Suprapubic skin (tissue), 4 donors: ENCODE measurements at places on chromosomes 4 and X. TPM values are rescaled to one million over a fixed set of nuclear protein-coding genes. Genes with fewer than 3 reads are reported as not detected.

The PDLIM3 gene
- total RNA-seq, result 31.4 TPM

GRCh38 chr4:79935274-79935673, 137.8 kb downstream of the ANTXR2 start:
- no peak for DNase-seq

GRCh38 chr4:98946359-98946758, 17.4 kb upstream of the EIF4E start:
- no peak for DNase-seq

GRCh38 chr4:185054886-185055285, 36.6 kb downstream of the HELT start:
- DNase-seq, result no peak

- no peak for DNase-seq
Observed at GRCh38 chr4:142339053-142339452, 507.0 kb downstream of the INPP4B start.

GRCh38 chr4:30720661-30721184, 554 bp downstream of the PCDH7 start:
- DNase-seq, result peak; percentile 81

The CNGA1 gene
- 2.2 TPM for total RNA-seq

The PPP1R2C gene
- total RNA-seq, result not detected

DNA sequence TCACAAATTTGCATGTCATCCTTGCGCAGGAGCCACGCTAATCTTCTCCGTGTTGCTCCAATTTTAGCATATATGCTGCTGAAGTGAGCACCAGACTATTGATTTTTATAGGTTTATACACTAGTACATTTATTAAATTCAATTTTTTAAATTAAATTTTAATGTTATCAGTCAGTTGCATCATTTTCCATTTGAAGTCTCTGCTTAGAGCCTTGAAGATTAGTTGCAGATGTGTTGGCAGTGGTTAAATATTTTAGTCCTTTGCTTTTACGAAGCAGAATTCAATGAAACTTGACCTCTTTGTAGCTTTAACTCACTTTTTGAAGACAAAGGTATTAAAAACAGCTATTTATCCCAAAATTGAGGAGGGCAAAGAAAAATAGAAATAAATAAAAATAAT, 16.5 kb downstream of the TRAPPC11 start:
- no peak for DNase-seq

- no peak for DNase-seq
Observed at GRCh38 chrX:65744965-65745364, 77.5 kb downstream of the MSN start.

DNA sequence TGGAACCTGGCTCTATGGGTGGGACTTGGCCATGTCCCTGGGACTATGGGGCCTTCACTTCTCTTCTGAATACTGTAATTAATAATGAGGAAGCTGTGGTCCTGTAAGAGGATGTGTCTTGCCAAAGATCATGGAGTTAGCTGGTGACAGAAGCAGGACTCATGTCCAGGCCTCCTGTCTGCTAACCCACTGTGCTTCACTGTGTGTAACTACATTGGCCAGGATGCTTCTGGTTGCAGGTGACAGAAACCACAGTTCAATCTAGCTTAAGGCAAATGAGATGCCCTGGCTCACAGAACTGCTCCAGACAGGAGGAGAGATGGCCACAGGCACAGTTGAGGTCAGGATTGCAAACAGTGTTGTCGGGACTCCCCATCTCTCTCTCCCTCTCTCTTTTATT, 3.1 kb downstream of the MTMR1 start:
- DNase-seq, result no peak

DNA sequence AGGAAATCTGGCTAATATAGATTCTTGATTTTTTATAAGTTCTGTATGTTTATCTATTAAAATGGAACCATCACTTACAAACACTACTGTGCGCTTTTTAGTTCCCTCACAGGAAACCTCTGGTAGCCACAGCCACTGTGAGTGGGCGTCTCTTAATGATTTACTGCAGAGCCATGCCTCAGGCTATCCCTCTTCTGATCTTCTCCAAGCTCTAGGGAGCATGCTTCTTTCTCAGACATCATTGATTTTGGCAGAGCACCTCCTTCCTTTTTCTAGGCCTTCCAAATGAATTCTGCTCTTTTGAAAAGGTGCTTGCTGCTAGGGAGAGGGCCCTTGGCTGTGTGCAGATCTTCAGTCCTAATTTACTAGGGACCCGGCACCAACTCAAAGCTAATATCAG, 61.1 kb upstream of the STS start:
- no peak for DNase-seq

GRCh38 chr4:113505044-113505443, 256.5 kb downstream of the CAMK2D start:
- no peak for DNase-seq

The UCHL1 gene
- total RNA-seq, result 2.1 TPM

The ARX gene
- total RNA-seq, result not detected

The SHROOM3 gene
- total RNA-seq, result 29.3 TPM

- no peak for DNase-seq
Observed at GRCh38 chr4:110586131-110586850, 36.6 kb downstream of the PITX2 start.

The MTNR1A gene
- not detected for total RNA-seq

The SLC49A3 gene
- total RNA-seq, result 18.3 TPM

DNA sequence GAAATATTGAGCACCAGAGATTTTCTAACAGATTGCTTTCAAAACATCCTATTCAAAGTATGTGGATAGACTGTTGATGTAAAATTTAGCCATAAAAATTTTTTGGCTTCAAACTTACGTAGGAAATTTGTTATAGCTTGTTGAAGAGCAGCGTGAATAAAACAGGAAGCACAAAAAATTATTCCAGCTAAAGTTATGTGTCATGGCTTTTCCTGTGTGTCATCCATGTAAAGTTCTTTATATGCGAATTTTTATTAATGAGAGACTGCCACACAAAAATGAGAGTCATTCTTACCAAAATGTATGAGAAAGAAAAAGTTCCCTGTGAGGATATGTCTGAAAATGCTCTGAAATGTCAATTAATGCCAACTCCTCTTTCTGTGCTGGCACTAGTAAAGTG, 19.5 kb downstream of the EPGN start:
- no peak for DNase-seq

DNA sequence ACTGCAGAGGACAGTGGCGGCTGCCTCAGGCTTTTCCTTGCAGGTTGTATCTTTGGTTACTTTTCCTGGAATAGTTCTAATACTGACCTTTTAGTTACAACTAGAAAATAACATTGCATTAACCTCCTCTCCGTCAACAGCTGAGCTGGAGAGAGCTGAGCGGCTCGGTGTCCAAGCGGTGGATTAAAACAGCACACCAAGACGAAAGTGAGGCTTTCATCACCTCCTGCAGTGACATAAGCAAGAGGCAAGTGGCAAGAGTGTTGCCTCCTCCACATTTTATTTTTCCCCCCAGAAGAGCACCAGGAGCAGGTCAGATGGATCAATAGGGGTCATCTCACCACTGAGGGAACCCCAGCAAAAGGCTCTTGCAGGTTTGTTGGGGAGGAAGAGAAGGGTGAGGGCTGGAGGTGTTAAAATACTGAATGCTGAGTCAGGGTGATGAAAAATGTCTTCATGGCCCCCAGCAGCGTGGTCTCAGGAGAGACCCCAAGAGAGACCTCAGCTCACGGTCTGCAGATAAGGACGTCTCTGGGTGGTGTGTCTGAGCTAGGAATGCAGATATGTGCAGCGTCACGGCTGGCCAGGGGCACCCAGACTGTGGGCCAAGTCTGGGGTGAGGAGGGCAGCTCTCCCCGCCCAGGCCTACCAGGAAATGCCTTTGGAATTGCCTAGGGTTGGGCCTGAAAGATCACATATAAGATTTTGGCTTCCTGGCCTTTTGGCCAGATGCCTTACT, 50.3 kb downstream of the CASP3 start:
- DNase-seq, result no peak

- DNase-seq, result no peak
Observed at GRCh38 chr4:25950461-25951389, 36.7 kb downstream of the SMIM20 start.

GRCh38 chr4:126798214-126798613, 834.5 kb upstream of the INTU start:
- DNase-seq, result no peak

The MAGEA9B gene
- not detected for total RNA-seq

GRCh38 chr4:55036405-55036804, 89.0 kb downstream of the KDR start:
- DNase-seq, result no peak

DNA sequence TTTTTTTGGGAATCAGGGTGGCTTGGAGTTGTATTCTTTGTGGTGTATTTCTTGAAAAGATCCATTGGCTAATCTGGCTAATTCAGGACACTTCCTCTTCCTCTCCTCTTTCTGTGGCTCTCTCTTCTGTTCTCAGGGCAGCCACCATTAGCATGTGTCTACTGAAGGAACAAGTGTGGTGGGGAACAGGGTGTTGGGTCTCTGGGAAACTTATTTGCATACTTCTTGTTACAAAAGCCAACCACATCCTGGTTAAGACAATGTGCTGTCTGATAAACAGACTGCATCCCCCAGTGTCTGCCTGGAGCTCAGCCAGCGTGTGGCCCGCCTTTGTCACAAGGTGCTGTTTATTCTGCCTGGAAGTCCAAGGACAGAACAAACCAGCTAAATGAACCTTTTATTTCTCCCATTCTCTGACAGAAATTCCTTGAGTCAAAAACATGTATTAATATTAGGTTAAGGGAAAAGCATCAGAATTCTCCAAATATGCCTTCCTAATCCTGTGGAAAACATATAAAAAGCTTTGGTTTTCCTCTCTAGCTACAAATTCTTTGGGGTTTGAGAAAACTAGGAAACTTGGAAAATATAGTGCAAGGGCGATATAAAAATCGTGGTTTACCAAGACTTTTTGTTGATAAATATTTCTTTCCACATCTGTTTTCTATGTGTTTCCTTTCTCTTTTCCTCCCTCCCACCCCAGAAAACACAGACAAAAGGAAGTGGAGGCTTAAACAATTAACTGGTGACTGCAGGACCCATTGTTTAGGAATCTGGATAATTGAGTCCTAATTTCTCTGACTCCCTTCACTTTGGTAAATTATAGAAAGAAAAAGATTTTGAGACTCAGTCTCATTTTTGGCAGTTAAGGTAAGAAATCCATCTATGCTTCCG, 203.6 kb downstream of the SPRY1 start:
- DNase-seq, result peak; percentile 87

The MAGIX gene
- total RNA-seq, result 14.9 TPM

The SATL1 gene
- total RNA-seq, result 0.16 TPM

DNA sequence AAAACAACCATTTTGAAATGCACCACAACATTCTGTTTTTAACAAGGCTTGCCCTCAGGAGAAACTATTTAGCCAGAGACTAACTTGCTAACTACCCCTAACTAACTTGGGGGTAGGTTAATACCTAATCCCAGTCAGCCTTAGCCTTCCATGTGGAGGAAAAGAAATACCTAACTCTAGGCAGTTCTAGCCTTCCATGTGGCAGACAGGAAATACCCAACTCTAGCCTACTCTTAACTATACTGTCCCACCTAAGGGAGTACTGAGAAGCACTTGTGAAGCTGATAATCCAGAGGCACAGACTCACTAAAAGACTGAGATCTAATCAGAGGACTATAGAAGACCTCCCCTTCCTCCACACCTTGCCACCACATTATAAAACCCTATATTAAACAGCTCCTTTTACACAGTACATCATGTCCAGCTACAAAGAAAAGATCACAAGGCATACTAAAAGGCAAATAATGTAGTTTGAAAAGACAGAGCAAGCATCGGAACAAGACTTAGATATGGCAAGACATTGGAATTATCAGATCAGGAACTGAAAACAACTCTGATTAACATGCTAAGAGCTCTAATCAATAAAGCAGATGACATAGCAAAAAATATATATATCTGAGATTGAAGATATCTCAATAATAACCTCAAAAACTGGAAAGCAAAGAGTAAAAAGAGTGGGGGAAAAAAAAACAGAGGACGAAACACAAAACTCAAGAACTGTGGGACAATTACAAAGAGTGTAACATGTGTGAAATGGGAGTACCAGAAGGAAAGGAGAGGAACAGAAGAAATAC, 52.2 kb downstream of the FRYL start:
- no peak for DNase-seq

DNA sequence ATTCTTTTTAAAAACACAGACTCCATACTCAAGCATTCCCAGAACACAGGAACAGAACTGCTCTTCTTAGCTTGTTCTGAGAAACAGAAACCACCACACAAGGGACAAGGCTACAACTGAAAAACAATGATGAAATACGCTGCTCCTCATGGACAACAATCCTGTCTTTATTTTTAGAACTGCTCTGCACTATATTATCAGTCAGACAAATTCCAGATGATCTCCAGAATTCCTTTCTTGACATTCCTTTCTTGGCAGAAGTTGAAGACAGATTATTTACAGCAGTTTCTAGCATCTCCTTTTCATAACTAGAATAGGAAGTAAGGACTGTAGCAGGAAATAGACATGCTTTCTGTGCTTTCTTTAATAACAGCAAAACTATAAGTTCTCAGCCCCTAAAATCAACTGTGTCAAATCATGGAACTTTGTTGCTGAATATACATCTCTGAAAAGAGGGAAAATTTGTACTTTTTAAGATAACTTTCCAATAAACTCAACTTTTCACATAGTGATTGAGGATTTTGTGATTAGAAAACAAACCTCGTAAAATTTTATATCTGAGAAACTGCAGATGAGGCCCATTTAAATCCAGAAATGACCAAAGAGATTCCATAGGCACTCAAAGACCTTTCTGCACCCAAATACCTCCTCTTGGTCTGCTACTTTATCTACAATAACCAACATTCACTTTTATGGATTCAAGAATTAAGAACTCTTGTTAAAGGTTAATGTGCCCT, 35.9 kb downstream of the ANTXR2 start:
- DNase-seq, result no peak

DNA sequence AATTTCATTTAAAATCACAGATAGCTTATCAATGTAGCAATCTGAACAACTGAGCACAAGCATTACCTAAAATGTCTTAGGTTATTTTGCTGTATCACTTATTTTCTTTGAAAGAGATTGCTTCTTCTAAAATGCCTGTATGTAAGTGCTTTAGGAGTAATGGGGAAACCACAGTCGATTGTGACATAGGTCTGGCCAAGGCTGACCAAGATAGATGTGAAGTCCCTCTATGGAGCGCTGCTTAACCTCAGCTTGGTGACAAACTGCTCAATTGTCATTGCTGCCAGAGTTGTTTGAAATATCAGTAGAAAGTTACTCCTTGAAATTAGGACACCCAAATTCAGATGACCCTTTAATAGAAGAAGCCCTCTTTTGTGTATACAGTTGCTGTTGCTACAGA, 401.9 kb upstream of the NDST4 start:
- DNase-seq, result no peak

- no peak for DNase-seq
Observed at GRCh38 chr4:86755388-86755787, 93.8 kb downstream of the SLC10A6 start.

- DNase-seq, result no peak
Observed at GRCh38 chrX:130080791-130081367, 29.4 kb downstream of the ELF4 start.

- no peak for DNase-seq
Observed at GRCh38 chr4:82747686-82748575, 50.7 kb downstream of the SCD5 start.
